ENCODE measurements at places on chromosomes 1 and 21. TPM values are rescaled to one million over a fixed set of nuclear protein-coding genes. Genes with fewer than 3 reads are reported as not detected.

- DNase-seq, result no peak
Measured at GRCh38 chr1:34164771-34165391, at the start of gene CSMD2. CSMD2 (minus strand) TSS chr1:34165230; CDS start chr1:34165097, 133 bp downstream.

- DNase-seq, result no peak
Measured at GRCh38 chr1:107897438-107898345, 67.3 kb downstream of the VAV3 start.

- DNase-seq, result no peak
Measured at GRCh38 chr1:214702556-214702955, 99.6 kb downstream of the CENPF start.

Gene PTTG1IP
- 160 TPM for total RNA-seq

GRCh38 chr1:20586953-20587660 lies 1.8 kb upstream of the CDA start:
- no peak for DNase-seq

Gene RIPPLY3
- total RNA-seq, result not detected

Measured in Right ventricle myocardium inferior (tissue), 1 donor.